ENCODE measurements at places on chromosomes 4 and X.

DNA sequence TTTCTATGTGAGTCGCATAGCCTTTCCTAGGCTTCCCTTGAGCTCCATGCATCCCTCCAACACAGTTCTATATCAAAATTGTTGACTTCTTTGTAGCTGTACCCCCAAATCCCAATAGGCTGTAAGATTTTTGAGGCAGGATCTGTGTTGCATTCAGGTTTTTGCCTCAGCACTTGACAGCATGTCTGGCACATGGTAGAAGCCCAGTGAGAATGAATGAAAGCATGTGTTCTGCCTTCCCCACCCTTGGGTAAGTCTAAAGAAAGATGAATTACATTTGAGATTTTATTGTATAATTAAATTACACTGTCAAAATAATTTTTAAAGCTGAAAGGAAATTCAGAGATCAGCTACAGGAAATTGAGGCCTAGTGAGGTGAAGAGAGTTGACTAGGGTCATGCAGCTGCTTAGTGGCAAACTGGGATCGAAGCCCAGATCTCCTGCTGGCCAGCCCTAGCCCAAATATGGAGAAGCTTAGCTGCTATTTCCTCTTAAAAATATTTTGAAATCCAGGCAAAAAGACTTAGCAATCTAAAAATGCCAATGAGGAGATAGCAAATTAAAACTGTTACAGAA, 122.5 kb downstream of the SPATA18 start:
- DNase-seq, result no peak

DNA sequence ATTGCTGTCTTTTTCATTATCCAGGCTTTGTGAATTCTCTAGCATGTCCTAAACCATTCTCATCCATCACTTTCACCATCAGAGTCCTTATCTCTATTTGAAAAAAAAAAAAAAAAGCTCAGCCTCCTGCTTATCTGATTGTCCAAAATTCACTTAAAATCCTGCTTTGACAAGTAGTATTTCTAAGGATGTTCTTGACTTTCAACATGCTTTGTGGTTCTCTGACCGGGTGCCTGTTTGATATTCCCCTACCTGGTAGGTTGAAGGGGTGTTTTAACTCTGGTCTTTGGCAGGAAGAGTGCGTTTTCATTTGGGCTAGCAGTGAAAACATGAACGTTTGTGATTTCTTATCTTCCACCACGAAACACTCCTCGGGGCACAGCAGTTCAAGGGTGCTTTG, 17.3 kb upstream of the BBS12 start:
- DNase-seq, result peak; percentile 37

DNA sequence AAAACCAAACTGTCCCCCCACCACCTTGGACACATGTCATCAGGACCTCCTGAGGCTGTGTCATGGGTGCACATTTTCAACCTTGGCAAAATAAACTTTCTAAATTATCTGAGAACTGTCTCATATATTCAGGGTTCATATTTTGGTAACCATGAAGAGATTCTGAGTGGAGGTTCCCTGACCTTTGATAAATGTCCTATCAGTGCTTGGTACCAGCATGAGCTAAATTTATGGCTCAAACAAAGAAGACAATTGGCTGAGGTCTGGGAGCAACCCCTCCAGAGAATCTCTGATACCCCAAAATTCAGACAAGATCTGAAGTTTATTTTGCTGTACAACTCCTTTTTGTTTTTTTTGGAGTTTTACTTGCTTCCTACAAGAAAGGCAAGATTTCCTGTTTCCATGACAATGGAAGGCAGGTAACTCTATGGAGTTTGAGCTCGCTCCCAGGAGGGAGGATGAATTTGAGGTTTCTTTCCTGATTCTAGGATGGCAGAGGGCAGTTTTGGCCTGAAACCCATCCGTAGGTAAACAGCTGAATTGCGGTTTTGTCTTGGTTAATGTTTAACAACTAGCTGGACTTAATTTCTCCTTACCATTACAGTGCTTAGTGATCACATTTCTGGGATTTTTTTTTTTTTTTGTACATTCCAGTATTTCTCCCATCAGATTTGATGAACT, 14.5 kb downstream of the UGT2B15 start:
- no peak for DNase-seq

DNA sequence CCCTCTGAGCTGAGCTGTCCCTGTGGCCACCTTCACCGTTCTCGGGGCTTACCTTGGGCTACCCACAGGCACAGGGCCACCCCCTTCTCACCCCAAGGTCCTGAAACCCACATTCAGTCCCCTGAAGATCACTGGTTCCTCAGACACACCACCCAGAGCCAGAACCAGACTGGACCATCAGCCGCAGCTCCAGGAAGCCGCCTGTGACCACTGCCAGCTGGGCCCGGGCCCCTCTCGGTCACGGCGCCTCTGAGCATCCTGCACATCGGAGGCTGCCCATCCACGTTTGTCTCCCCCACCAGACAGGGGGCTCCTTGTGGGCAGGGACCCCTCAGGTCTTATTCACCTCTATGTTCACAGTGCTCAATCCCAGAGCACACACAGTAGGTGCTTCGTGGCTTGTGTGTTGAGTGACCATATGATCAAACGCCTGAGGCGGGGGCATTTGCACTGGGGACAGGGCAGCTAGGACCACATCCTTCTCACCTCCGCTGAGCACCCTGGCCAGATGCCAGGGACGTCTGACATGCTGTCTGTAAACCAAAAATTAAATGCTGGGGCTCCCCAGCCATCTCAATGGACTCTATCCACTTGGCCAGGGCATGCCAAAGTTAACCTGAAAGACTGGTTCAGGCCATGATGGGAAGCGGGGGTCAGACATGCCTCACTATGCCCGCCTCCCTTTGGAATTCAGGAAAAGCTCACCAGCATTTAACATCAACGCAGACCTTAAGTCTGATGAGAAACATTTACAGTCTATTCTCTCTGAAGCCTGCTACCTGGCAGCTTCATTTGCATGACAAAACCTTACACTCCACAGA, 109.4 kb upstream of the AFAP1 start:
- DNase-seq, result no peak

DNA sequence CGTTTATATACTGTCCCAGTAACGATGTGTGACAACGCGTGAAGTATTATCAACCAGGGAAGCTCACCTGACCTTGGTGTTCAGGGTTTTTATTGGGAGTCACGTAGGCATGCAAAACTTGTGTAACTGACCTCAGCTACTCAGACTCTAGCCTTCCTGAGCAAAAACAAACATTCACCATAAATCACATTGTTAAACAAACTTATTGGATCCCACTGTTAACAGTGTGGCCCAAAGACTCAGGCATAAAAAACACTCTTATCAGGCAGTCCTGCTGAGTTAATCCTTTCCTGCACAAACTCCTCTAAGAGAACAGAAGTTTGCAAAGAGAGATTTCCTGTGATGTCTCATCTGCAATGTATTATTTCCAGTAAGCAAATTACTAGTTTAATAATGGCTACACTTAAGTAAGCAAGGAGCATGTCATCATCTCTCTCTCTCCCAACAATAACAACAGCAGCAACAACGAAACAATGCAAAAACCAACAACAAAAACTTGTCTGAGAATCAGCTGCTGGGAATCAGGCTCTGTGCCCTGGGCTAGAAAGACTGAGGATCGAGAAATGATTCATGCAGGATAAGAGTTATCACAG, 12.0 kb downstream of the GAGE1 start:
- no peak for DNase-seq

GRCh38 chrX:128504496-128504895, 452.3 kb upstream of the ACTRT1 start:
- no peak for DNase-seq

- DNase-seq, result no peak
Observed at GRCh38 chrX:23661671-23662070, 5.6 kb upstream of the PRDX4 start.

DNA sequence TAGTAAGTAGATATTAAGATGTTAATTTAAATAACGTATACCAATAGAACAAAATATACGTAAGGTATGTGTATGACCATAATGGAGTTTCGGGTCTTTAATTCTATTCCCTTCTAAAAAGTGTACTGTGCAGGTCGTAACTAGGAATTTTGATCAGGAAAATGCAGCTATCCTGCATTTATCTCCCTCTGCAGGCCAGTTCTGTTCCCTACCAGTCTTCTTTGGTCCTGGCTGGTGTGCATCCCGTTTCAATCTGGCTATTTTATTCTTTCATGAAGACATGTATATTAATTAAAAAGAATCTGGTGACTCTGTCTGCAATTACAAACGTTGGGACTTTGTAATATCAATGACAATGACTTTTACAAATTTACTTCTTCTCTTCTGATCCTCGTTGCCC, 534.1 kb upstream of the AADAT start:
- DNase-seq, result no peak

DNA sequence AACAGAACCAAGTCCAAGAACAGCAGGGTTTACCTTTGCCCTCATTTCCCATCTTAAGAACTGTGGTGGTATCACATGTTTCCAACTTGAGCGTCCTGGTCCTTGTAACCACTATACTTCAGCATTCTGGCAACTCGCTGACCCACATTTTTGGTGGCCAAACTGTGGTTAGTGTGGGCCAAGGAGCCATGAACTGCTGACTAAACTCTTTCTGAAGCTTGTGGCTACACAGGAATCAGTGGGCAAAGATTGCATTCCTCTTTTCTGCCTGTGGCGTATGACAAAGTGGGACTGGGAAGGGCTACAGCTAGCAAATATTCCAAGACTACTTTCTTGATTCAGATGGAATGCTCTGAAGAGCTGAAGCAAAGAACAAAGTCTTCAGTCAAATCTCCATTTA, 106.3 kb upstream of the MID1 start:
- DNase-seq, result no peak

GRCh38 chr4:132587626-132588025, 561.5 kb upstream of the PCDH10 start:
- DNase-seq, result no peak

DNA sequence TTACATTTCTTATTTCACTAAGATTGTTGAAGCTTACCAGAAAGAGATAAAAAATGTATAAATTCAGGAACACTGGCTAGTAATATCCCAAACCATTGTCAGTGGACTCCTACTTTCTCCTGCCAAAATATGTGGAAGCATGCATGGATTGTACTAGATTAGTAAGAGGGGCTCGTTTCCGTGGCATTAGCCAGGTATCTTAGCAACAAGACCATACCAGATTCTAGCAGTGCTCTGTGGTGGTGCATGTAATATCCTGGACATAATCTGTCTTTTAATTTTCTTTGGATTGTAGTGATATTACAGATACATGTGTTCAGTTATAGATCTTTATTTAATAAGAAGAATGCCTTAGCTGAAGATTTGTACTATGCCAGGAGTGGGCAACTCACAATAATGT, 371.9 kb upstream of the PITX2 start:
- DNase-seq, result no peak

- DNase-seq, result no peak
Observed at GRCh38 chrX:13855689-13856450, 39.0 kb upstream of the GPM6B start.

- DNase-seq, result no peak
Observed at GRCh38 chr4:33485111-33485510, 2759.2 kb downstream of the ARAP2 start.

DNA sequence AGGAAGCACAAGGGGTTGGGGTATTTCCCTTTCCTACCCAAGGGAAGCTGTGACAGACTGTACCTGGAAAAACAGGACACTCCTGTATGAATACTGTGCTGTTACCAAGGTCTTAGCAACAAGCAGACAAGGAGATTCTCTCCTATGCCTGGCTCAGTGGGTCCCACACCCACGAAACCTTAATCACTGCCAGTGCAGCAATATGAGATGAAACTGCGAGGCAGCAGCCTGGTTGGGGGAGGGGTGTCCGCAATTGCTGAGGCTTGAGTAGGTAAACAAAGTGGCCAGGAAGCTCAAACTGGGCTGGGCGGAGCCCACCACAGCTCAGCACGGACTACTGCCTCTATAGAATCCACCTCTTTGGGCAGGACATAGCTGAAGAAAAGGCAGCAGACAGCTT, 197.7 kb downstream of the INPP4B start:
- no peak for DNase-seq

- DNase-seq, result no peak
Observed at GRCh38 chr4:177191586-177191985, 118.1 kb upstream of the NEIL3 start.

DNA sequence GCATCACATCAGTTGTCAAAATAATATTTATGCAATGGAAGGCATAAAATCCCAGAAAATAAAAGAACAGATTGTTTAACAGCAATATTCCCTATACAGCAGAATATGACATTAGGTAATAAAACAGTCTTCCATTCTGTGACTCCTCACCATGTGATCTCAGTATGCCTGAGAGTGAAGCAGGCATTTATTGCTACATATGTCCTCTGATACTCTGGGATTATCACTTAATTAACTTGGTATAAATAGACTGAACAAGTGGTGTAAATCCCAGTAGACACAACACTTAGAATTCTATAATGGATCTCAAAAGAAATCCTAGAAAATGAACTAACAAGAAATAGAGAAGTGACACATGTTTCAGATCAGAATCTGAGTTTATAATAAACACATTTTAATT, 841.3 kb downstream of the PDHA2 start:
- DNase-seq, result no peak

- DNase-seq, result no peak
Observed at GRCh38 chr4:3408793-3409330, 32.9 kb upstream of the HGFAC start.

DNA sequence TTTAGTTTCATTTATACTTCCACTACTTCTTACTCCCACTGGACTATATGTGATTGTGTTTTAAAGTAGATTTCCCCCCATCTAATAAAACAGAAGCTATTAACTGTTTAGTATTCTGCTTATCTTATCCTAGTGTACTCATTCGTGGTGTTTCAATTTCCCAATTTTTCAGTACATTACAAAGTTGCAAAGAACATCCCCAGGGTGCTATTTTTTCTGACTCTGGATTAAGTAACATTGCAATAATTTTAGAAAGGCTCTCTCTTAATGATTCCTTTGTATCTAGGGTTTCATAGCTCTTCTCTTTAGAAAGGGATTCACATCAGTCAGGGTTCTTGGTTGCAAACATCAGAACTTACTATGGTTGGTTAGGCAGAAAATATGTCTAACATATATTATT, 317.9 kb upstream of the DIPK2B start:
- DNase-seq, result no peak

DNA sequence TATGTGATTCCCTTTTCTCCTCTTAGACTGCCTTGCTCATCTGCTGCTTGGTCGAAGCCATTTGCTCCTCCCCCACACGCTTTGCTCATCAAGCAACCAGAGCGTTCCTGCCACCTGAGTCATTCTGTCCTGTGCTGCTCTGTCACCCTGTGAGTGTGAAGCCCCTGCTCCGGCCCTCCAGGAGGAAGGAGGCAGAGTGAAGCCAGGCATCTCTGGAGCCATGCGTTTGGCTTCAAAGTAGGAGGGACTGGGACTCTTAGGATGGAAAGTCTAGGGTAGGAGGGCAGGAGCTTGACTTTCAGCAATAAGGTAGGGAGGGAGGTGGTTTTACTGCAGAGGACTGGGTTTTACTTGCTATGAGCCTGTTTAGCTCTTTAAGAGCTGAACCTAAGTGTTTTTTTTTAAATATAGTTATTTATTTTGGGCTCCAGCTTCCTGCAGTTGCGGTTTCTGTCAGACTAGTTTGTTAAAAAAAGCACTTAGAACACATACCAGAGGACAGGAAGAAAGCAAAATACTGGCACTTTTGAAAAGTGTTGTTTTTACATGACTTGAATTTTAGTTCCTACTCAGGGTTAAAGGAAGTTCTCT, 63.6 kb downstream of the SPINK2 start:
- DNase-seq, result peak; percentile 91

GRCh38 chr4:94338681-94339351, 3.8 kb downstream of the HPGDS start:
- DNase-seq, result peak; percentile 68

All from Jurkat, Clone E6-1 (cell line).